ENCODE measurements at places on chromosomes 2 and 18. TPM values are rescaled to one million over a fixed set of nuclear protein-coding genes. Genes with fewer than 3 reads are reported as not detected.
A peak's percentile ranks its signal among the peaks of the same experiment; 100 is the strongest.

DNA sequence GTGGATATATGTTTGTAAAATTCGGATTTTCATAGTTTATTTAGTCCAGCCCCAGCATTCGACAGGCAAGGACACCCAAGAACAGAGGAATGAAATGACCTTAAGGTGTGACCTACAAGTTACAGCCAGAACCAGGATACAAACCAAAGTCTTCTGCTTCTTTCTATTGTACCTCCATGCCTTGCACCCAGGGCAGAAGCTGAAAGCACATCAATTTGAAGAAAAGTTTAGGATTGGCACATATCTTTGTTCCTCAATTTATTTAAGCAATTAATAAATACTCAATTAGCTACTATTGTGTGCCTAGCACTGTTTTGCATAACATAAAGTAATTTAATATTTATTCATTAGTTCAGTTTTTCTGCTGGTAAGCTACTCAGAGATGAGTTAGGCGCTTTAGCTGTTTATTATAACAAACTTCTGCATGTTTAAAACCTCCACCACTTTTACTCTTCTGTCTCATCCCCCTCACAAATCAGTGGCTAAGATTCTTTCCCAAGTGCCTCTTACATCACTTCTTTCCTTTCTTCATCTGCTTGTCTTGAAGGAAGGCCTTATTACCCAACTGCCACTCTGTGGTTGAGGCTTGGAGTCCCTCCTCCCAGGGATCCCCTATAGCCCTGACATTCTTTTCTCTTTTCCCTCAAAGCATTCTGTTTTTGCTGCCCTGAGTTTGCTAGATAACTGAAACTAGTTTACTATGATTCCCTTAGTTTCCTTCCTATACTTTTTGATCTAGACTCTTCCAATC lies 37.1 kb upstream of the DARS1 start:
- no peak for DNase-seq

GRCh38 chr2:65025453-65026123 lies 30.6 kb upstream of the CEP68 start:
- no peak for DNase-seq

GRCh38 chr18:69758458-69758857 lies 189.2 kb downstream of the CD226 start:
- no peak for DNase-seq

GRCh38 chr2:102975996-102976975 lies 214.5 kb downstream of the TMEM182 start:
- no peak for DNase-seq

DNA sequence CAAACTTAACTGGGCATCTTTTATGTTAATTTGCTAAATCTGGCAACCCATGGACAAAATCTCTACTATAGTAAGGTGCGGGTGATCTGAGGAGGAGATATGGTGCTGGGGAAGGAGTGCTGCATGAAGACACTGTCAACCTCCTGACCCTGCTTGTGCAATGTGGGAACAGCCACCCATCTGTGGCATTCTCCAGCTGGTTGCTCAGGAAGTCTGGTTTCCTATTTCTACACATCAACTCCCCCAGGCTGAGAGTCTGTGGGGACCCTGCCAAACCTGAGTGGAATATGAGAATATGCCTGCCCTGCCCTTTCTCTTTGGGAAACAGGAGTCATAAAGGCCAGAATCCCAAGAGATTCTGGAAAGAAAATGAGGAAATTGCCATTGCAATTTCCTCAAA lies 60.1 kb upstream of the PAX3 start:
- DNase-seq: no peak

SAP130 gene
- 31.7 TPM for total RNA-seq

- no peak for DNase-seq
Measured at GRCh38 chr2:213317929-213318328, 33.7 kb downstream of the SPAG16 start.

GRCh38 chr2:96260387-96261260 lies 5.2 kb downstream of the TMEM127 start:
- peak; percentile 79 for DNase-seq

SIGLEC15 gene
- total RNA-seq: 0.16 TPM

ARHGAP28 gene
- total RNA-seq: 6.8 TPM

DNA sequence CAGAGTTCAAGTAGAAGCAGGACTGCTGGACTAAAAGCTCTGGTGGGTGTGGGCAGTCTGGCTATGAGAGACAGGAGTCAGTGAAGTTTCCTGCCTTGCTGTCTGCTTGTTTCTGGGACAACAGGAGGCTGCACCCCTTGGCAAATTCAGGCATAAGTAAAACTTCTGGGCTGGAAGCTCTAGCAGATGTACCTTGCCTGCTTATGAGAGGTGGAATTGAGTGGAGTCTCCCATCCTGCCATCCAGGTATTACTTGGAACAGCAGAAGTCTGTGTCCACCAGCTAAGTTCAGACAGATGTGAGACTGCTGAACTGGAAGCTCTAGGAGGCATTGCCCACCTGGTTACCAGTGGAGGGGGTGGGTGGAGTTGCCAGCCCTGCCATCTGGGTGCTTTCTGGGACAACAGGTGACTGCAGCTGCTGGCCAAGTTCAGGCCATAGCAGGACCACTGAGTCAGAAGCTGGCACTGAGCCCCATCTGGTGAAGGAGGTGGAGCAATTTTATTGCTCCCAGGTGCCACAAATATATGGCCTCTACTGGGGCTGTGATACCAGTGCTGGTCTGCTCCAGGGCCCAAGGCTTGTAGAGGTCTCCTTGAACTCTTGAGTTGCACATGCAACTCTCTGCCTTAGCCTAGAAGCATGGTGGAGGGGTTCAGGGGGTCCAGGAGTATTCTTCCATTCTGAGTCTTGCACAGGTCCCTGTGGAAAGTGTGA lies 199.4 kb upstream of the FN1 start:
- no peak for DNase-seq

- no peak for DNase-seq
Measured at GRCh38 chr2:83823229-83823628, 635.9 kb downstream of the SUCLG1 start.

- no peak for DNase-seq
Measured at GRCh38 chr2:101052147-101052546, 50.1 kb downstream of the RPL31 start.

DNA sequence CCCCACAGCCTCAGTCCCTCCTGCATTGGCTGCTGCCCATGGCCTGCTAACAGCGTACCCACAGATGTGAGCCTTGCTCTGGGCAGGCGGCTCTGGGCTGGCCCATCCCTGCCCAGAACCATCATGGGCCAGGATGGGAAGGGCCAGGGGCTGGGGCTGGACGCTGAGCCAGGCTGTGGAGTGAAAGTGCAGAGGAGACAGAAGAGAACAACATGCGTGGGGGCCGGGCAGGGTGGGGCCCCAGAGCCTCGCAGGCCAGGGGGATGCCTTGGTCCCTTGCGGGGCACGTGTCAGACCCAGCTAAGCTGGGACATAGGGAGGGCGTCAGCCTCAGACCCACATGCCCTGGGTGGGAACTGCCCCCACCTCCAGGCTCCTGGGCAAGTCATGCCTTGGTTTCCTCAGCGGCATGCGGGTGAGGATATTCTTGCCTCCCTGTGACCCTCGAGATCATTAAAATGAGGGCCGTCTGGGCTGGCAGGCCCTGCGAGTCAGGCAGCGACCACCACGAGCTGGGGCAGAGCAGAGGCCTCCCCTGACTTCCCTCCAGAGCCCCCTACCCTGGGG lies 27.3 kb downstream of the GPC1 start:
- no peak for DNase-seq

UGT1A8 gene
- 34.2 TPM for total RNA-seq

DNA sequence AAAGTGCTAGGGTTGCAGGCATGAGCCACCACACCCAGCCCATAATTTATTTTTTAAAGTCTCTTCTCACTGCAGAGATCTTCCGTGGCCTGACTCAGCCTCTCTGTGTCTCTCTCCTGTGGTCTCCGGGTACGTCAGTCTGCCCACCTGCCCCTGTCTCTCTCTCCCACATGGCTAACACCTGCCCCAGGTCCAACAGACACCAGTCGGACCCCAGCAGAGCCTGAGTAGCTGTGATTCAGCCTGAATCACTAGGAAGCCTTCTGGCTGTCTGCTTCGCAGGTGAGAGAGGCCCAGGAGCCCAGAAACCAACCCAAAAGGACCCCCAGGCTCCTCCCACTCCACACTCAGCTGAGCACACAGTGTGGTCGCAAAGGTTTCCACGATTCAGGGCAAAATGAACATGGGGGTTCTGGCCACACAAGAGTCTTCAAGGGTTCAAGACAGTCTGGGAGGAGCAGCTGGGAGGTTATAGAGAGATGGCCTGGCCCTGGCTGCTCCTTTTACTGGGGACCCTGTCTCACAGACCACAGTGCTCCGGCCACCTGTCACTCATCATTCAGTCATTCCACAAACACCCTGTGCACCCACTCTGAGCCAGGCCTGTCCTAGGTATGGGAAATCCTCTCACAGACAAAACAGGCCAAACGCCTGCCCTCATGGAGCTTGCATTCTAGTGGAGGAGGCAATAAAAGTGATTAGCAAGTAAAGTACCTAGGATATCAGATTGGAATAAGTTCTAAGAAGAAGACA lies 8.6 kb downstream of the RUFY4 start:
- no peak for DNase-seq

SOCS6 gene
- 37.2 TPM for total RNA-seq

DNA sequence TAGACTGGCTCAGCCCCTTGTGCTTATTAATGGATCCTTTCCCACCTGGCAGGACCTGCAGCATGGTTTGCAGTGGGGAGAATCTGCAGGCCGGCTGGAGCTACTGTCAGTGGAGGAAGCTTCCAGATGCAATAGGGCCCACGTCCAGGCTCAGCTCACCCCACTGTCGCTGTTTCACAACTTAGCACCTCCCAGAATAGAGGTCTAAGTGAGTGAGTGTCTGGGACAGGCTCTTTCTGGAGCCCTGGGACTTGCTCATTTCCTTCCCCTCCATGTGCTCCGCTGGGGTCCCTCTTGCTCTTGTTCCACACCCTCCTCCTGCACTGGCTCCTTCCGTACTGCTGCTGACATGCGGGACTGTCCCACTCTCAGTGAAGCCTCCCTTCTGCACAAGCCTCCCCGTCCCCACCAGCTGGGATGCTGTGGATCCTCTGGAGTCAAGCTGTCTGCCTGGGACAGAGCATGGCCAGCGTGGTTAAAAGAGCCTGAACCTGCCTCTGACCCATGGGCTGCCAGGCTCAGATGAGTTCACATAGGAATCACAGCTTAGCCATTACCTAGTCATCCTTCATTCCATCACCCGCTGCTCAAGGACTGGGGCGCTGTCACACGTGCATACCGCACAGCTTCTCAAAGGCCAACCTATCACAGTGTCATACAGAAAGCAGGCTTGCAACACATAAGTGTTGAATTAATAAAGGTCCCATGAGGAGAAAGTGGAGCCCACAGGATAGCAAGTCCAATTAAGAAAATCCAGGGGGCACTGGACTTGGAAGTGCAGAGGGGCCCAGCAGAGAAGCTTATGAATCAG lies 135.9 kb downstream of the ACKR3 start:
- DNase-seq: no peak

- no peak for DNase-seq
Measured at GRCh38 chr2:105397953-105398335, 907 bp downstream of the FHL2 start.

AKAIN1 gene
- not detected for total RNA-seq

- DNase-seq: no peak
Measured at GRCh38 chr2:101952551-101952950, 39.2 kb upstream of the IL1R2 start.

DNA sequence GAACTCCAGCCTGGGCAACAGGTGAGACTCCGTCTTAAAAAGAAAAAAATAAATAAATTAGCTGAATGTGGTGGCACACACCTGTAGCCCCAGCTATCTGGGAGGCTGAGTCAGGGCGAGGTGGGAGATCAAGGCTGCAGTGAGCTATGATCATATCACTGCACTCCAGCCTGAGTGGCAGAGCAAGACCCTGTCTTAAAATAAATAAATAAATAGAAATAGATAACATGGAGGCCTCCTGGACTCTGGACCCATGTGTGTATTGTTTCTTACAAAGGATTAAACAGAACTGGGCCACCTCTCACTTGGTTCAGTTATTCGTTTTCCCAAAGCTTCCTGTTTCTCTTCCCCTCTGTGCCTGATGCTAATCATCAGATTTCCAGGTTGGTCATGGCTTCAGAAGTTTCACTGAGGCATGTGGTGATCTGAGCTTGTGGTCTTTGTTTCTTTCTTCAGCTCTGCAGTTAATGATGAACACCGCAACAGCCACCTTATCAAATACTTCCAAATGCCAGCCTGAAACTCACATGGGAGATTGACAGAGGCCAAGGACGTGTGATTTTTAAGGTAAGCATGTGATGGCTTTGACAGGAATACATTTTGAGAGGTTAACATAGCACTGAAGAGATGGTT lies 83.3 kb upstream of the MAP4K4 start:
- DNase-seq: no peak

PROKR1 gene
- 0.73 TPM for total RNA-seq

GRCh38 chr2:218257390-218257981 lies 3.3 kb upstream of the GPBAR1 start:
- DNase-seq: no peak

- no peak for DNase-seq
Measured at GRCh38 chr2:37829202-37829601, 95.9 kb upstream of the RMDN2 start.

DNA sequence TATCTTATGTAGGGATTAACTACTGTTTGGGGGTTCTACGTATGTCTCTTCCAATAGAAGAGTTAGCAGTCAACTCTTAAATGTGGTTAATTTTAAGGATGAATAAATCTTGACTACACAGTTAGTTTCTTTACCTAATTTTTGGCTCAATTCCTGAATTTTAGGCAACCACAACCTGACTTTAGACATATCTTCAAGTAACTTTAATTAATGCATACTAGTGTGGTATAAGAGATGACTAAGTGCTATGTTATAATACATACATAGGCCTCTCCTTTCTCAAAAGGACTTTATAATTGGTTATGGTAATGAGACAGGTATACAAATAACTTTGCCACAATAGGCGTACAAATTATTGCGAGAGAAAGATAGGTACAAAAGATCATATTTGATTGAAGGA lies 312.0 kb downstream of the IRS1 start:
- no peak for DNase-seq

GRCh38 chr2:37871456-37872191 lies 53.5 kb upstream of the RMDN2 start:
- no peak for DNase-seq

LONRF2 gene
- 0.41 TPM for total RNA-seq

GRCh38 chr2:27671235-27671634 lies 7.5 kb downstream of the SLC4A1AP start:
- DNase-seq: no peak

DNA sequence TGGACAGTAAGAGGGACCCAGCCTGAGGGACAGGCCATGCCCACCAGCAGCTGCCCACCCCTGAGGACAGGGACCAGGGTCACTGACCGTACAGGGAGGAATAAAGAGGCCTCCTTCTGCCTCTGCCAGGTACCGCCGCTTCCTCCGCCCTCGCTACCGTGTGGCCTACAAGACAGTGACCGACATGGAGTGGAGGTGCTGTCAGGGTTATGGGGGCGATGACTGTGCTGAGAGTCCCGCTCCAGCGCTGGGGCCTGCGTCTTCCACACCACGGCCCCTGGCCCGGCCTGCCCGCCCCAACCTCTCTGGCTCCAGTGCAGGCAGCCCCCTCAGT lies 2.2 kb downstream of the EMILIN1 start:
- peak; percentile 52 for DNase-seq

GRCh38 chr2:230614913-230615332 lies 97.7 kb upstream of the CAB39 start:
- no peak for DNase-seq

- no peak for DNase-seq
Measured at GRCh38 chr18:71597219-71597618, 946.9 kb downstream of the CBLN2 start.

MDH1 gene
- total RNA-seq: 185 TPM

SMC6 gene
- total RNA-seq: 18.1 TPM

All from mucosa of descending colon (tissue), 3 donors.